ENCODE measurements at places on chromosomes 7 and 10.

DNA sequence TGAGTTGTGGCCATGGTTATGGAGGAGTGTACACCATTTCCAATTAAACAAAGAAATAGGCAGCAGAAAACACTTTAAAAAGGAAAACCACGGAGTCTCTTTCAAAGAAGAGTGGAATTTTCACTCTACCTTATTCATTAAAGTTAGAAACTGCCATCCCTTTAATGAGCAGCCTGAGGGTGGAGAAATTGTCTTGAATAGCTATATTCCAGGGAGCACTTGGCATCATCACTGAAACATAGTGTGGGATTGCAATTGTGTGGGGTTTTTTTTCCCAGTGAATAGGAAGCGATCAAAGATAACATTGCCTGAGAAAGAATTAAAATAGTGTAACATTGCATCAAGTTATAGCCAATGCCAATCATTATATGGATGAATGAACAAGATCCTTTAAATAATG is 191.6 kb downstream of the TEX36 start:
- DNase-seq: no peak

- DNase-seq: no peak
These were observed 143.8 kb downstream of the ZNF22 start for GRCh38 chr10:45144326-45145070.

DNA sequence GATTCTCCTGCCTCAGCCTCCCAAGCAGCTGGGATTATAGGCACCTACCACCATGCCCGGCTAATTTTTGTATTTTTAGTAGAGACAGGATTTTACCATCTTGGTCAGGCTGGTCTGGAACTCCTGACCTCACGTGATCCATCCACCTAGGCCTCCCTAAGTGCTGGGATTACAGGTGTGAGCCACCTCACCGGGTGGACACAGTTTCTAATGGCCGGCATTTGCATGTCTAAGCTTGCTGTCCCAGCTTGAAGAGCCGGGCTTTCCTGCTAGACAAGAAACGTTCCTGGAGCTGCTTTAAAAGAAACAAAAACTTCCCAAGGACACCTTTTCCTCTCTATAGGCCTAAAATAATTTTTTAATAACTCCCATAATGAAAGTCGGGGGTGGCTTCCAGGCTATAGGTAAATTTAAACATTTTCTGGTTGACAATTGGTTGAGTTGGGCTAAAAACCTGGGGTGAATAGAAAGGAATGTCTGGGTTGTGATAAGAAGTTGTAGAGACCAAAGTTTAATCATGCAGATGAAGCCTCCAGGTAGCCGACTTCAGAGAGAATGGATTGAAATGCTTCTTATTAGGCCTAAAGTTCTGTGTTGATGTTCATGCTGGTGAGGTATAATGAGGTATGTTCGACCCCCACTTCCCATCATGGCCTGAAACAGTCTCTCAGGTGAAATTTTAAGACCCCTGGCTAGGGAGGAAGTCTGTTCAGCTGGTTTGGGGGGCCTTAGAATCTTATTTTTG is 8.8 kb downstream of the ACADSB start:
- DNase-seq: no peak

DNA sequence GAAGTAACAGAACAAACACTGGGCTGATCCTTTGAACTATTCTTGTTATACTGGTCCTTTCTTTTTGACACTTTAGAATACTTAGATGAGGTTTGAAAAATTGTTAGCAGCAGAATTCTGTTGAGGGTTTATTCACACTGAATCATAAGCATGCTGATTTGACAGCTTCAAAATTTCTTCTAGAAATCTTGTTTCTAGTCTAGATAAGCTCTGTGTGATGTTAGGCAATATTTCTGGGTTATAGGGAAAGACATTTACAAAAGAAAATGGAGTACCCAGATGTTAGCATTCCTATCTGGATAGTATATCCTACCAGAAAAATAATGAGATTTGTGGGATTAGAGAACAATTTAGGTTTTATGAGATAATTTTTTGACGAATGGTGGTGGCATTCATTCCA is 12.1 kb downstream of the CSTF2T start:
- DNase-seq: no peak

- DNase-seq: no peak
These were observed 50.5 kb downstream of the TMEM209 start for GRCh38 chr7:130154501-130155317.

GRCh38 chr7:14013898-14014297 is 24.4 kb upstream of the ETV1 start:
- no peak for DNase-seq

GRCh38 chr10:103448746-103449145 is 3.4 kb downstream of the CALHM2 start:
- DNase-seq: no peak

DNA sequence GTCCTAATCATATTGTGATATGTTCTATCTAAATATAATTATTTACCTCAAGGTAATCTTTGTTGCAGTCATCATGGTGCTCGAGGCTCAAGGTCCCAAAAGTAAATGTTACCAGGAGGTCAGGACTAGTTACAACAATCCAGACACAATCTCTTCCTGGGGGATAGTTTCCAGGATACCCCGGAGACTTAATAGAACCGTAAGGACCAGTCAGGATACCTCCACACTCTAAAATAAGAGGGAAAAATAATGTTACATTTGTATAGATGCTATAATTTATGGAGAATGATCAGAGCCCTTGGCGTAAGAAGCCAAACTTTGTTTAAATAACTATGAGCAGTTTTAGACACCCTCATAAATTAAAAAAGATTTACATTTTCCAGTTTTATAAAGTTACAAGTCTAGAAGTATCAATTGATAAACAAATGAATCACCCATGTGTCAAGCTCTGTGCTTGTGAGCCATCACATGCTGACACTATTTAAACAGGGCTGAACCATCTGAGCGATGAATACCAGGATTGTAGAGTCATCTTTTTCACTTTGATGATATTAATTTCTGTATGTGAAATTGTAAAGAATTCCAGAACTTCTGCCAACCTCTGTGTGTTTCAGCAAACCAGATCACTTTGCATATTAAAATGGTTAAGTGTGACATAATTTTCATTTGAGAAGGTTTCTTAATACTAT is 41.3 kb downstream of the CUBN start:
- peak; percentile 72 for DNase-seq

DNA sequence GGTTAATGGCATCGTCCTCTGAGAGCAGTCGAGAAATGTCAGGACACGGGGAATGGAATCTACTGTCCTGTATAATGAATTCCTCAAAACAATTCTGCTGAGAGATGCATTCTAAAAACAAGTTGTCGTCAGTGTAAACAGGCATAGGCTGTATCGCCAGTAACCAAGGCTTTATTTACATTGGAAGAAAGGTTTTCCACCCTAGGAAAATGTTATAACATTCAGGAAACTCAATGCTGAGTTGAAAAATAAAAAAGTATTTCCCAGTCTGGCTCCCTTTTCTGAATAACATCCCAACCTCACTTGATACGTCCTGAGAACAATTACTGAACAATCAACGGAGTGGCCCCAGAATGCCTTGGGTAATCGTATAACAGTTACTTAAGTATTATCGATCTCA is 79.6 kb upstream of the UCN3 start:
- DNase-seq: no peak

DNA sequence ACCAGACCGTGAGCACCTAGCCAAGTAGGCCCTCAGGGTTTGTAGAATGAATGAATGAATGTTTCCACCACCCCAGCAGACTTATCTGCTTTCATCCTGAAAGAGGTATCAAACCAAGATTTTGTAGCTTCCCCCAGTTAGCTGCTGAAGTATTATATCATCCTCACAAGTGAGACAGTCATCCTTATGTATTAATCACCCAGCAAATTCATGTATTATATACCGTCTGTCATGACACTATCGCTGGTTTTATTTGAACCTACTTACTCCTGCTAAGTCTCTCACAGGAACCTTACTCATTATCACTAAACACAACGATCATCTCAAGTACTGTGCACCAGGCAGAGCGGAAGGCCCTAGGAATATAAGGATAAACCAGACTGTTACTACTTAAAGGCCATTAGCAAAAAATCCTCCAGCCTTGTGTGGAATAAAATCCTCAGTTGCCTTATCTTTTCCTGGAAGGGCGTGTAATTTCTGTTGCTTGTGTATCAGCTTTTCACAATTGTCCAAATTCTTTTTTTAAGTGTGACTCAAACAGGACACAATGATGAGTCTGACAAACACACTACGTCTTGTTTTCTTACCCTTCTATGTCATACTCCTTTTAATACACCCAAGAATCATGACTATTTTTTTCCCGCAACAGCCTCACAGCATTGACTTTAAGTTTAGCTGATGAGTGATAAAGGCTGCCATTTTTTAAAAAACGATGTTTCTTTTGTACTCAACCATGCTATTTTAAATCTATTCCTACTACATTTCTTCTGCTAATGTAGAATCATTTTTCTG is 176.1 kb upstream of the KLF14 start:
- DNase-seq: peak; percentile 84

GRCh38 chr10:122112625-122113160 is 123.7 kb downstream of the TACC2 start:
- peak; percentile 70 for DNase-seq

DNA sequence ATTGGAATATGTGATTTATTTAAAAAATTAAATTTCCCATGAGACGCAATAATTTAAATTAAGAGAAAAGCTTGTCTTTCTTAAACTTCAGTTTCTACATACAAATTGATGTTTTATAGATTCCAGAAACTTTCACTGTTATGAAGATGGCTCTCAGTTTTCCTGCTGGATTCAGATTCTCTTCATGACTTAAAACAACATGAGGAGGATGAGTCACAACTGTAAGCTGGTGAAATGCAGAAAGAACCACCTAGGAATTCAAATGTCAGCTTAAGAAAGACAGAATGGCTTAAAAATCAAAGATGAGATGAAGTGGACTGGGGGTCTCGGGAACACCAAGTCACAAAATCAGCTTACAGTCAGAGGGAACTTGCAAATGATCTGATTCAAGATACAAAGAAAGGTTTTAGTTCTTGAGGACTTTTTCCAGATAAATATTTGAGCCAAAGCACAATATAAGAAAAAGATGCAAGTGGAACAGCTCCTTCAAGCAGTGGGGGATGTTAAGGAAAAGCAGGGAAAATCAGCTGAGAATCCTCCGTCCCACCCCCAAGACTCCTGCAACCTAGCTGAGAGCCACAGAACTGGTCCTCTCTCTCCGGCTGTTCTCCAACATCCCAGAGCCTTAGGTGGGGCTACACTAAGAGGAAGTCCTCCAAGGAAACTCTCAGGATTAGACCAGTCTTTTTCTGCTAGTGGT is 279.8 kb downstream of the KCNMA1 start:
- no peak for DNase-seq

DNA sequence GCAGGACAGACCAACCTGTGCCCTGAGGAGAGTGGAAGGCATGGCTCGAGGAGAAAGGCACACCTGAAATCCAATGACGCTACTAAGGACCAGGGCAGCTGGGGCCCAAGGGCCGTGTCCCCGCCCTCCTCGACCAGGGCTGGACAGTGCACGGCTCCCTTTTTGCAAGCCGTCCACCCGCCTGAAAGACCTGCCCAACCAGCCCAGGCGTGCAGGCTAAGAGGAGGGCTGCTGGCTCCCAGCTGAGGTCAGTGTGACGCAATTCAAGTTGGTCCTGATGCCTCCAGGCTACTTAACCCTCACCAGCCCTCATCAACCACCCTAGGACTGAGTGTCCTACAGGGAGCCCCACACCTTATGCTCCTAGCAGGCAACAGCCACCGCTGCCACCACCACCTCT is 69.3 kb downstream of the DLG5 start:
- DNase-seq: no peak

DNA sequence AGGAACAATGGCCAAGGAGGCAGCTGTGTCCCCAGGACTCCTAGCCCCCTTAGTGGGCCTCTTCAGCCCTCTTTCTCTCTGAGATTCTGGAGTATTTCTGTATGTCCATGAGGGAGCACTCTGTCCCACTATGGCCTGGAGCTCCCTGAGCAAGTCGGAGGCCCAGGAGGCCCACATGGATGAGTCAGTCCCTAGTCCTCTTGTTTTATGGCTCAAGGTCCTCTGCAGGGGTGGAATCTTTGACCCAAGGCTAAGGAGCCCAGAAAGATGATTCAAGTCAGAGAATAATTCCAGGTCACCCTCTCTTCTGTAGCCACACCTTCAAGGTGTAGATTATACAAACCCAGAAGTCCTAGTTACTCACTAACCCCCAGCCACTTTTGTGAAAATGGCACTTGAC is 125.6 kb downstream of the PLXNA4 start:
- no peak for DNase-seq

DNA sequence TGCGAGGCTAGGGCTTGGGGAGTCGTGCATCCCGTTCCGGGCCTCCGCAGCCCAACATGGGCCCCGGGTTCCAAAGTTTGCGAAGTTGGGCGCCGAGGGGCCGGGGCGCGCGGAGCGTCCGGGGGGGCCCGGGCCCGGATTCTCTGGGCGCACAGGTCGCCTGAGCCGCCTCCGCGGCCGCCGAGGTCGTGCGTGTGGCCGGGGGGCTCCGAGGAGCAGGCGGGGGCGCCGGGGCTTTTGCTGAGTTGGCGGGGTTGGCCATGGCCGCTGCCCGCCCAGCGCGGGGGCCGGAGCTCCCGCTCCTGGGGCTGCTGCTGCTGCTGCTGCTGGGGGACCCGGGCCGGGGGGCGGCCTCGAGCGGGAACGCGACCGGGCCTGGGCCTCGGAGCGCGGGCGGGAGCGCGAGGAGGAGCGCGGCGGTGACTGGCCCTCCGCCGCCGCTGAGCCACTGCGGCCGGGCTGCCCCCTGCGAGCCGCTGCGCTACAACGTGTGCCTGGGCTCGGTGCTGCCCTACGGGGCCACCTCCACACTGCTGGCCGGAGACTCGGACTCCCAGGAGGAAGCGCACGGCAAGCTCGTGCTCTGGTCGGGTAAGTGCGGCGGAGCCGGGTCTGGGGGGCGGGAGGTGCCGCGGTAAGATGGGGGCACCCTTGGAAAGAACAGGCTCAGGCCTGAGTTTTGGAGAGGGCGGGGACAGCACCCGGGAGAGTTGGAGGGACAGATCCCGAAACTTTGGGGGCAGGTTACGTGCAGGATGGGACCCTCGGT is 643 bp downstream of the SMO start:
- DNase-seq: no peak

All from Panc1 (cell line).